Spleen (tissue), 13 donors: ENCODE measurements at places on chromosomes 2 and 18. TPM values are rescaled to one million over a fixed set of nuclear protein-coding genes. Genes with fewer than 3 reads are reported as not detected.

The CLEC4F gene
- polyA plus RNA-seq = 3.3 TPM

The TCF23 gene
- 0.27 TPM for polyA plus RNA-seq

The ALLC gene
- not detected for polyA plus RNA-seq

The CXCR1 gene
- polyA plus RNA-seq = 0.70 TPM

The RMC1 gene
- polyA plus RNA-seq = 42.0 TPM

The ELOA2 gene
- not detected for polyA plus RNA-seq

The MAPK4 gene
- polyA plus RNA-seq = not detected

The MOB4 gene
- polyA plus RNA-seq = 27.1 TPM

The WNT6 gene
- polyA plus RNA-seq = 1.1 TPM

The GRP gene
- polyA plus RNA-seq = not detected

The GKN1 gene
- not detected for polyA plus RNA-seq

The SETBP1 gene
- 2.0 TPM for polyA plus RNA-seq

DNA sequence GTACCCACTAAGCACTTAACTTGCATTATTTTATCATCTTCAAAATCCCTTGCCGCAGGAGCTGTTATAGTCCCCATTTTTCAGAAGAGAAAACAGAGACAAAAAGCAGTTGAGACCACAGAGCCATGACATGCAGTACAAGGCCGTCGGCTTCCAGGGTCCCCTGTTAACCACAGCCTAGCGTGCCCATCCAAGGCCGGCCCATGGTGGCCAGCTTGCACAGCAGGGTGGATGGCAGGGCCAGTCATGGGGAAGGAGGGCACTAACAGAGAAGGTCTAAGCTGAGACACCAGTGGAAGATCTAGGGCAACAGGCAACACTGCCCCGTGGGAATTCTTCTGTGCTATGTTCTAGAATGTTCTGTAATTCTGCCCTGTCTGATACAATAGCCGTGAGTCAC, 192.6 kb upstream of the ID2 start:
- no peak for DNase-seq
- no peak overlapping the region for H3K27ac ChIP-seq
- peaks cover 56% of the 10 kb centered on the region for H3K4me1 ChIP-seq
- no peaks in the 10 kb centered on the region for H3K36me3 ChIP-seq
- H3K4me3 ChIP-seq = peak overlapping the region; percentile 53

DNA sequence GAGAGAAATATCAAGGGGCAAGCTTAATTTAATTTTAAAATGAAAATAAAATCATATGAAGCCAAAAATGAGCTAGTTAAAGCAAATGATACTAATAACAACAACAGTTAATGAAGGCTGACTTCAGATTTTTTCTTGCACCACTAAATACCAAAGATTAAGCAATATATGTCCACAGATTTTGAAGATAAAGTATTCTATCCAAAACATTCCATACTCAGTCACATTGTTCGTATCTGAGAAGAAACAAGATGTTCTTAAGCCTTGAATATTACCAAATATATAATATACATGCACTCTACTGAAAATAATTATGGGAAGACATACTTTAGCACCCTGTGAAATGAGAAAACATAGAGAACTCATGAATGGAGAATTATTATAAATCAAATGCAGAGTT, 593.3 kb upstream of the SYT4 start:
- no peak overlapping the region for H3K27ac ChIP-seq
- no peaks in the 10 kb centered on the region for H3K4me1 ChIP-seq
- no peaks in the 10 kb centered on the region for H3K27me3 ChIP-seq
- H3K4me3 ChIP-seq = no peak overlapping the region

DNA sequence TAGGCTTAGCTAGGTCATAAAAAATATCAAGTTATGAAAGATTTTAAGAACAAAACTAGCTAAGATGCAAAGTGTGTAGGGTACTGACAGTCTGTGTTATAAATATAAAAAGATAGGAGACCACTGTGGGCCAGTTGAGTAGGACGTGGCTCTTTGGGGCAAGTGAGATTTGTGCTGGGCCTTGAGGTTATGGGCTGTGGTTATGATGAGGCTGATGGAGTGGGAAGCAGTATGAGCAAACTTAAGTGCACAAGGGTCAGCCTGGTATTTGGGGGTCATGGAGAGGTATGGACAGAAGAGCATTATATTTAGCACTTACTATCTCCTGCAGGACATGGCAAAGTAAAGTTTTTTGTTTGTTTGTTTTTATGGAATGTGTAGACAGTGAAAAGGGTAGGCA, 70.1 kb downstream of the SETBP1 start:
- H3K4me3 ChIP-seq = no peak overlapping the region
- no peak overlapping the region for H3K27ac ChIP-seq
- peaks cover 4% of the 10 kb centered on the region for H3K36me3 ChIP-seq

DNA sequence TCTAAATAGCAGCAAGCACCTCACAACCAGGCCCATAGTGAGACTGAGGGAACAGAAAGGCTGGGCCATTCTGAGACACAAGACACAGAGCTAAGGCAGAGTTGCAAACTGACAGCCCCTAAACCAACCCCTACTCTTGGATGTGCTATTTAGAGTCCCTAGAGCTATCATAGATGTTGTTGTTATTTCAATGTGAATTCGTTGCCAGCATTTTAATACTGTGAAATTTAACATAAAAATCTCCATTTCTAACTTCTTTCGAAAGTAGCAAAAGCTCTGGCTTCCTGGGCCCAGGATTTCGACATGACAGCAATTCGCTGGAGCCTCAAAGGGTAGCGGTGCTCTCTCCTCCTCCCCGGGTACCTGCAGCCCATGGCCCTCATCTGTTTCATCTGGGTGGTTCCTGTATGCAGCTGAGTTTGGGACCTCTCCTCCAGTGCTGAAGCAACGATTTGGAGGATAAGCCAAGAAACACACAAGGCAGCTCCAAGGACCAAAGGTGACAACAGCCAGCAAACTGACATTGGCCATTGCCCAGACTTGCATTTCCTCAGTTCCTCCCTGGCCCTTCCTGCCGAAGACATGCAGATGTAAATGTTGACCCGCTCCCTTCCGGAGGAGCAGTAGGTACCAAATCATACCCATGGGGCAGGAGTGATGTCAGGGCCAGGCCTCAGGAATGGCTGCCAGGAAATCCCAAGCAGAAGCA, 254.4 kb upstream of the NCKAP5 start:
- H3K4me3 ChIP-seq = no peak overlapping the region
- H3K27ac ChIP-seq = no peak overlapping the region
- no peaks in the 10 kb centered on the region for H3K36me3 ChIP-seq
- H3K27me3 ChIP-seq = no peaks in the 10 kb centered on the region
- H3K4me1 ChIP-seq = no peaks in the 10 kb centered on the region
- DNase-seq = no peak

- no peak overlapping the region for H3K27ac ChIP-seq
- no peaks in the 10 kb centered on the region for H3K4me1 ChIP-seq
- H3K27me3 ChIP-seq = no peaks in the 10 kb centered on the region
- no peak for DNase-seq
Observed at GRCh38 chr2:202510911-202511310, 123.9 kb upstream of the FAM117B start.

DNA sequence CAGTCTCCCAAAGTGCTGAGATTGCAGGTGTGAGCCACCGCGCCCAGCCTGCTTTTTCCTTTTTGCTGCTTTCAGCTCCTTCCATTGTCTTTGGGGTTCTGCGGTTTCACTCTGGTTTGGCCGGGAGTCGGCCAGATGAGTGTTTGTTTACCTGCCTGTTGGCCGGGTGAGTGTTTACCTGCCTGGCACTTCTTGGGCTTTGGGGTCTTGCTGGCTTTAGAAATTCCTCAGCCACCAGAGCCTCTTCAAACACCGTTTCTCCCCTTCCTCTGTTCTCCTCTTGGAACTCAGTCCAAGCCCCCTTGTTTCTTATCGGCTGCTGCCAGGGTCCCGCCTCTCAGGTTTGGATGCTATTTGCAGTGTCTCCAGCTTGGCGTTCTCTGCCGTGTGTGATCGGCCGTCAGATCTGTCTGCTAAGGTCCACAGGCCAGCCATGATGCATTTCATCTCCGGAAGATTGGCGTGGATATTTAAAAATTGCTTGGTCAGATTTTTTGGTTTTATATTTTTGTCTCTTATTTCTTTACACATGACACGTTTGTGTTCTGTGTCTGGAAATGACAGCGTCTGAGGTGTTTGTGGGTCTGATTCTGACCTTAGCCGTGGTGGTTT, 14.2 kb upstream of the GAL3ST2 start:
- peak; percentile 59 for DNase-seq
- peak overlapping the region; percentile 64 for H3K27ac ChIP-seq
- no peaks in the 10 kb centered on the region for H3K27me3 ChIP-seq
- no peak overlapping the region for H3K4me3 ChIP-seq
- H3K4me1 ChIP-seq = no peaks in the 10 kb centered on the region

DNA sequence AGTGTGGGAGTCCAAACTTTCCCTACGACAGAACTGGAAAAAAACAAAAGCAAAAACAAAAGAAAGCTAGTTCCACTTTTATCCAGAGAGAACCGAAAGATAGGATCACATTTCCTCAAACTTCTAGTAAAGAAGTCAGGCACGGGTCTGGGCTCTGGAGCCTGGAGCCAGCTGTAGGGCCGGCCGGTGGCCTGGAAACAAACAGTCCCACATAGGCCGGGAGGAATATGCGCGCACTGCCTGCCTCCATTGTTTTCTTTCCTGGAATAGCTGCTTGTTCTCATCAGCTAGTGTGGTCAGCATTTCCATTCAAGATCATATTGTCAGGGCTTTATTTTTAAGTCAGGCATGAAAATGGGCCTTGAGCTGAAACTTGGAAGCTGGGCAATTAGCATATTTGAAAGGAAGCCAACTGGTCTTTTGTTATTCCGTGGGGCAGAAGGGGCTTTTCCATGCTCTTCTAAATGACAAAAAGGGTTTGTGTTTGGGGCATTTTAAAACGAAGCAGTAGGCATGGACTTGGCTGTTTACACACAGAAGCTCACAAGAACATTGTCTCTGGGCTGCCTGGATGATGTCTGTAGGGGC, 58.7 kb upstream of the RFX8 start:
- DNase-seq = no peak
- no peak overlapping the region for H3K4me3 ChIP-seq
- H3K27me3 ChIP-seq = no peaks in the 10 kb centered on the region
- no peaks in the 10 kb centered on the region for H3K36me3 ChIP-seq
- H3K27ac ChIP-seq = no peak overlapping the region

- H3K4me3 ChIP-seq = no peak overlapping the region
- no peaks in the 10 kb centered on the region for H3K27me3 ChIP-seq
- peaks cover 98% of the 10 kb centered on the region for H3K36me3 ChIP-seq
- no peak for DNase-seq
Observed at GRCh38 chr2:238069021-238069709, 8.4 kb downstream of the SCLY start.

GRCh38 chr2:175597286-175597685, 404.8 kb downstream of the LNPK start:
- DNase-seq = no peak
- no peaks in the 10 kb centered on the region for H3K4me1 ChIP-seq
- no peaks in the 10 kb centered on the region for H3K27me3 ChIP-seq
- no peak overlapping the region for H3K27ac ChIP-seq

DNA sequence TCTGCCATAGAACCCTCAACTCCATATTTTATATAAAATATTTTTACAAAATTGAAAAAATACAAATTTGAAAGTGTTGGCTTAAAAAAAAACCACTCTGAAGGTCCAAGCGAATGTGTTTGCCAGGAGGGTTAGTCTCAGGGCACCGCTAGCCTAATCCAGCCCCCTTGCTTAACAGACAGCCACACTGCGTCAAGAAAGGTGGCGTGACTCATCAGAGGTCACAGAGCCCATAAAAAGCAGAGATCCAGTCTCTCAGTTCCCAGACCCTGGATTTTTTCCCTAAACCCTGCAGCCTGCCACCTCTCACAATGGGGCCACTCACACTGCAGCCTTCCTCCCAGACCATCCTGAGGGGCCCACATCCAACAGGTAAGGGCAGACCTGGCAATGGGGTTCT, 3.9 kb upstream of the TNS1 start:
- H3K4me3 ChIP-seq = no peak overlapping the region
- H3K27ac ChIP-seq = no peak overlapping the region
- peaks cover 46% of the 10 kb centered on the region for H3K4me1 ChIP-seq
- no peak for DNase-seq
- H3K27me3 ChIP-seq = peaks cover 17% of the 10 kb centered on the region

GRCh38 chr2:36355151-36355889, at the start of gene CRIM1:
Gene CRIM1 (plus strand): TSS chr2:36355778. CDS start chr2:36356293, 515 bp downstream.
- peaks cover 44% of the 10 kb centered on the region for H3K27me3 ChIP-seq
- H3K27ac ChIP-seq = peak within 1 kb of the TSS; percentile 84
- H3K36me3 ChIP-seq = no peaks in the 10 kb centered on the region
- peak within 1 kb of the TSS; percentile 77 for H3K4me3 ChIP-seq
- peaks cover 71% of the 10 kb centered on the region for H3K4me1 ChIP-seq

- no peak overlapping the region for H3K4me3 ChIP-seq
- no peak for DNase-seq
- H3K4me1 ChIP-seq = peaks cover 8% of the 10 kb centered on the region
Observed at GRCh38 chr2:20094955-20095354, 43.5 kb upstream of the LAPTM4A start.

DNA sequence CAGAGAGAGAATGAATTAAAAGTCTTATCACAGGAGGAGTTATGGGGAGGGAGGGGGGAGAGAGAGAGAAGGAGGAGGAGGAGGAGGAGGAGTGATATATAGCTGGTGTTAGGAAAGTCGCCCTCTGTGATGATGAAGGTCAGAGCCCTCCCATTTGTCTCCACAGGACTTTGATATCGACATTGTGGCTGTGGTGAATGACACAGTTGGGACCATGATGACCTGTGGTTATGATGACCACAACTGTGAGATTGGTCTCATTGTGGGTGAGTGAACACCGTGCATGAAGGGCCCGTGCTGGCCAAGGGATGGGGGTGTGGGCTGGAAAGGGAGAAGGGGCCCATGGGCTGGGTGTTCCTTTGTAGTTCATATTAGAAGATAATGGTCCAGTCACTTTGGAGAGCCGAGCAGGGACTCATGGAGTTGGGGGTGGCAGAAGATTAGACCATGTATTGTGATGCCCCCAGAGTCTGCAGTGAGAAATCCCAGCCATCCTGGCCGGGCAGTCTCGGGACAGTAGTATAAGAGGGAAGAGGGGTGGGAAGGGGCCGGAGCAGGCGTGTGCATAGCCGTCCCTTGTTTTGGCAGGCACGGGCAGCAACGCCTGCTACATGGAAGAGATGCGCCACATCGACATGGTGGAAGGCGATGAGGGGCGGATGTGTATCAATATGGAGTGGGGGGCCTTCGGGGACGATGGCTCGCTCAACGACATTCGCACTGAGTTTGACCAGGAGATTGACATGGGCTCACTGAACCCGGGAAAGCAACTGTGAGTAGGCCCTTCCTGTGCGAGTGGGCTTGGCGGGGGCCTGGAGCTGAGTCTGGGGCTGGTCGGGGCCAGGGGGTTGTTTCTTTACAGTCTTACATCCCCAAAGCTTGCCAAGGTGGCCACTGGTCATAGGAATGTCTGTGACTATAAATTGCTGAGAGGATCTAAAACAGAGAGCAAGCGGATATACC, 40.0 kb downstream of the HK2 start:
- H3K4me3 ChIP-seq = no peak overlapping the region
- H3K36me3 ChIP-seq = no peaks in the 10 kb centered on the region
- peak overlapping the region; percentile 85 for H3K27ac ChIP-seq
- no peaks in the 10 kb centered on the region for H3K27me3 ChIP-seq
- peaks cover 27% of the 10 kb centered on the region for H3K4me1 ChIP-seq
